Stimulated activated naive CD4-positive, alpha-beta T cell (primary cell): ENCODE measurements at places on chromosomes 7 and 10.
A peak's percentile ranks its signal among the peaks of the same experiment; 100 is the strongest.

DNA sequence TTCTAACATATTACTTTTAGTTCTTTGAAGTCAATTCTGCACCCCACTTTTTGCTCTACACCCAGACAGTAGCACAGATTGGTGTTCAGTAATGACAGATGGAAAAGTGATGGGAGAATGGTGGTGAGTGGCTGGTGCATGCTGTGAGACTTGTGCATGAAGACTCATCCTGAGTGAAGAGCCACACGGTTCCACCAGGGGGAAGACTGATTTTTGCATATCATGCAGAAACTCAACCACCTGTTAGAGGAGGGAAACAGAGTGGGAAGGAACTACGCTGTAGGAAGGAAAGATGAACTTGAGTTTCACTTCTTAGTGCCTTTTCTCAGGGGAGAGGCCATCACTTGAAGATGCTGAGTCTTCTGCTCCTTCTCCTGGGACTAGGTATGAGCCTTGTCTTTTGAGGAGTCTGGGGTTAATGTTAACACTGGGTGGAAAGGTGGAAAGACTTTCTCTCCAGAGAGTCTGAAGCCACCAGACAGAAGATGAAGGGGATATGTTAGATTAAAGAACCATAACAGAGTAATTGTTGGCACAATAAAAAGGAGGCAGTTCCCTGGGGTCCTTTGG is 9.3 kb upstream of the PRSS1 start:
- no peak for DNase-seq

- no peak for DNase-seq
Observed at GRCh38 chr7:40047661-40048060, 86.8 kb downstream of the MPLKIP start.

DNA sequence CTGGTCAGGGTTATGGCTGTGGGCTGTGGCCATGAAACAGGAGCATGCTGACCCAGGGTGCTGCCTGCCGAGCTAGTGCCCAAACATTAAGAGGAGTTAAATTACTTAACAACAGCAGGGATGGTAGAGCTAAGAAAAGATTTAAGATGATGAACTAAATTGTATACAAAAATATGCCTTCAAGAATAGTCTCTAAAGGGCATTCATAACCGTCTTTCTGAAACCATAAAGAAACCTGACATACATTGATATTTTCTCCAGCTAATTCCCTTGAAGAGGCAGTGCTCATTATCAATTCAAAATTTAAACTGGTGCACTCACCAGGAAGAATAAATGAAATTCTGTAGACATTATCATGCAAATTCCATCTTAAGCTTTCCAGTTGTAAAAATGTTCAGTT is 265.8 kb upstream of the TAC1 start:
- no peak for DNase-seq

- no peak for DNase-seq
Observed at GRCh38 chr7:155378580-155378934, 79.4 kb upstream of the EN2 start.

GRCh38 chr7:91137153-91137787 is 127.0 kb upstream of the FZD1 start:
- no peak for DNase-seq

GRCh38 chr7:155351120-155351870 is 53.6 kb downstream of the INSIG1 start:
- no peak for DNase-seq

GRCh38 chr10:35079763-35080162 is 10.4 kb downstream of the CUL2 start:
- no peak for DNase-seq

- no peak for DNase-seq
Observed at GRCh38 chr7:47988496-47989386, 9.3 kb upstream of the HUS1 start.

DNA sequence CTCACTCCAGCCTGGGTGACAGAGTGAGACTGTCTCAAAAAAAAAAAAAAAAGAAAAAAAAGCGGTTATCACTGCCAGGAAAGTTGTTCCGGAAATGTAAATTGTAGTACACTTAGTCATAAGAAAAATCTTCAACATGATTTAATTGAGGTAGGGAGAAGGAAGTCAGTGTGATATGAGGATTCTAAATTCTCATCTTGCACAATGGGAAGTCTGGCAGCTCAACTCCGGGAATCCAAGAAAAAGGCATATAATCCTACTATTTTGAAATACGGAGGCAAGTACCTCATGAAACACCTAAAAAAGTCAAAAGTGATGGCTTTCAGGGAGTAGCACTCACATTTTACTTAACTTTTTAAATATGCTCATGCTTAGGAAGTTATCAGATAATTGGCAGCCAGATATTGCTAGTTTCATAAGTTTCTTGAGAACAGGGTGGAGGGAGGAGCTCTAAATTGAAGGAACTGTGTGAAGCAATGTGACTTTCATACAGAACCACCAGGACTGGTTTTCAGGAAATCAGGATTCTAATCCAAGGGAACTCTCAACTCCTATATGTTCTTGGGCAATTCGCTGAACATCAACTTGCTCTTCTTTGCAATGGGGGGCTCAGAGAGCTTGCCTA is 2.7 kb upstream of the C7orf25 start:
- DNase-seq = no peak

- peak; percentile 29 for DNase-seq
Observed at GRCh38 chr7:139016931-139017511, 18.8 kb downstream of the ZC3HAV1L start.

- DNase-seq = no peak
Observed at GRCh38 chr10:117944676-117945447, 101.9 kb downstream of the RAB11FIP2 start.

GRCh38 chr10:84108797-84109196 is 30.5 kb upstream of the GHITM start:
- DNase-seq = no peak

GRCh38 chr10:125300937-125301336 is 140.6 kb upstream of the CTBP2 start:
- no peak for DNase-seq

GRCh38 chr10:85864868-85865526 is 501.6 kb downstream of the GRID1 start:
- no peak for DNase-seq

DNA sequence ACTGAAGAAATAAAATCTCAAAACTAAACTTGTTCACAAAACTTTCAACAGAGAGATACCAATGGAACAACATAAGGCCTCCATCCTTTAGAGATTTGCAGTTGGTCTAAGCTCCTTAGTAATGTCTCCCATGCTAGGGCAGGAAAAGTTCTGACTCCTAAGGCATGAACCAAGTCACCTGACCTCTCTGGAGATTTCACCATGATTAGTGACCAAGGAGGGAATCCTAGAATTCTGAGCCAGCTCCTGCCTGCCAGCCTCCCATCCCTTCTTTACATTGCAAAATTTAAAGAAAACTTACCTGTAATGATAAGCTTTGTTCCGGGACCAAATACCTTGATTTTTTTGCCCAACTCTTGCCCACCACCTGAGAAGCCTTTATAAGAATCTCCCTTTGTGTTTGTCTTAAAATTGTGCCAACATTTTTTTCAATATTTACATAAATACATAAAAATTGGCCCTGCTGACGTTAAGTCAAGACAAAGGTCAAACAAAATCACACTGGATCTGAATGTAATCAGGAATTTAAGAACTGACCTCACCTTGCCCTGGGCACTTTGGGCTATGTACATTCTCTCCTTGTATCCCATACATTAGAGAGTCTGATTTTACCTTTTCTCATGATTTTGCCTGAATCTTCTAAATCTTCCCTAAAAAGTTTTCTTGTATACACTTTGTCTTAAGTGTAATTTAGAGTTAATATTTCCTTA is at the start of gene TARP:
TARP (minus strand) TSS at position 351 of the 710 bp plus-strand sequence.
- no peak for DNase-seq

DNA sequence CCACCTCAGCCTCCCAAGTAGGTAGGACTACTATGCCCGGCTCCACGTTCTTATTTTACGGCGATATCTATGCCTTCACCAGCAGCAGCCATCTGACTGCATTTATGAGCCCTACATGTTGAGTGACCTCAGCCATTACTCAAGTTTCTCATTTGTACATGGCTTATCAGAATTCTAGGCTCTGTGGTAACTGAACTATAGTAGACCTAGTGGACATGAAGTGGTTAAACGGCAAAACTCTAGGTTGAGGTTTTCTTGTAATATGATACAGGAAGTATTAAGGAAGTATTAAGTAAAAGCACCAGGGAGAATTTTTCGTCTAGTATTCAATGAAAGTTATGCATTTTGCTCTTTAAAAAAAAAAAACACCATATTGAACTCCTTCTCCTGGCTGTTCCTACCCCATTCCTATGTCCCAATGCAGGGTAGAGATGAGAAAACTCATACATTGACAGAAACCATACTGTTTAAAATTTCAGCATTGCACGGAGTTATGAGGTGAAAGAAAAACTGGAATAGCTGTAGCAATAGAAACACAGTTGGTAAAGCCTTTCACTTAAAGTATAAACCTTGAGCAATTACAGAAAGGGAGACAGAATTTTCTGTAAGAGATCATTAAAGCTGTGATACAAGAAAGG is 39.8 kb upstream of the EPC1 start:
- DNase-seq = no peak

GRCh38 chr10:106563384-106563783 is 601.1 kb downstream of the SORCS1 start:
- no peak for DNase-seq

GRCh38 chr10:68231106-68231816 is 652 bp downstream of the ATOH7 start:
- DNase-seq = no peak

DNA sequence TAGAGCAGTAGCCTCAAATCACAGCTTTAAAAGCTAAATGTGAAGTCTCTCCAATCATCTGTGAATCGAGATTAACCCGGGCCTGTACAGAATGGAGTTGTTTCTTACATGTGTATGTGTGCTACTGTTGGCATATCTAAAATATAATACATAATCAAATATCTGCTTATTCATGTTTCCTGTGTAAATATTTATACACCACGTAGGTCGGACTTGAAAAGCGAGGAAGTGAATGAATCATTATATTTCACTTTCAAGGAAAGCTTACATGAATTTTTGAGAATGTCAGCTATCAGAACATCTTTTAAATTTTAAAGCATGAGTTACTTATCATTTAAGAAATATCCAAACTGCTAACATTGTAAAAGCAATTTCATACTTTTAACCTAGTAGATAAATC is 233.3 kb downstream of the SLC25A13 start:
- DNase-seq = no peak

DNA sequence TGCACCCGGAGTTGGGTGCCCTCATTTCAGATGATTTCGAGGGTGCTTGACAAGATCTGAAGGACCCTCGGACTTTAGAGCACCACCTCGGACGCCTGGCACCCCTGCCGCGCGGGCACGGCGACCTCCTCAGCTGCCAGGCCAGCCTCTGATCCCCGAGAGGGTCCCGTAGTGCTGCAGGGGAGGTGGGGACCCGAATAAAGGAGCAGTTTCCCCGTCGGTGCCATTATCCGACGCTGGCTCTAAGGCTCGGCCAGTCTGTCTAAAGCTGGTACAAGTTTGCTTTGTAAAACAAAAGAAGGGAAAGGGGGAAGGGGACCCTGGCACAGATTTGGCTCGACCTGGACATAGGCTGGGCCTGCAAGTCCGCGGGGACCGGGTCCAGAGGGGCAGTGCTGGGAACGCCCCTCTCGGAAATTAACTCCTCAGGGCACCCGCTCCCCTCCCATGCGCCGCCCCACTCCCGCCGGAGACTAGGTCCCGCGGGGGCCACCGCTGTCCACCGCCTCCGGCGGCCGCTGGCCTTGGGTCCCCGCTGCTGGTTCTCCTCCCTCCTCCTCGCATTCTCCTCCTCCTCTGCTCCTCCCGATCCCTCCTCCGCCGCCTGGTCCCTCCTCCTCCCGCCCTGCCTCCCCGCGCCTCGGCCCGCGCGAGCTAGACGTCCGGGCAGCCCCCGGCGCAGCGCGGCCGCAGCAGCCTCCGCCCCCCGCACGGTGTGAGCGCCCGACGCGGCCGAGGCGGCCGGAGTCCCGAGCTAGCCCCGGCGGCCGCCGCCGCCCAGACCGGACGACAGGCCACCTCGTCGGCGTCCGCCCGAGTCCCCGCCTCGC is at the start of gene EGFR:
EGFR (plus strand) TSS at position 657 of the 830 bp plus-strand sequence. CDS start 261 bp downstream, outside the sequence.
- DNase-seq = no peak

- DNase-seq = no peak
Observed at GRCh38 chr7:73885975-73886798, 25.2 kb downstream of the TMEM270 start.

GRCh38 chr7:53603461-53603860 is 568.0 kb downstream of the POM121L12 start:
- no peak for DNase-seq
